ENCODE measurements at places on chromosomes 1 and 21.

DNA sequence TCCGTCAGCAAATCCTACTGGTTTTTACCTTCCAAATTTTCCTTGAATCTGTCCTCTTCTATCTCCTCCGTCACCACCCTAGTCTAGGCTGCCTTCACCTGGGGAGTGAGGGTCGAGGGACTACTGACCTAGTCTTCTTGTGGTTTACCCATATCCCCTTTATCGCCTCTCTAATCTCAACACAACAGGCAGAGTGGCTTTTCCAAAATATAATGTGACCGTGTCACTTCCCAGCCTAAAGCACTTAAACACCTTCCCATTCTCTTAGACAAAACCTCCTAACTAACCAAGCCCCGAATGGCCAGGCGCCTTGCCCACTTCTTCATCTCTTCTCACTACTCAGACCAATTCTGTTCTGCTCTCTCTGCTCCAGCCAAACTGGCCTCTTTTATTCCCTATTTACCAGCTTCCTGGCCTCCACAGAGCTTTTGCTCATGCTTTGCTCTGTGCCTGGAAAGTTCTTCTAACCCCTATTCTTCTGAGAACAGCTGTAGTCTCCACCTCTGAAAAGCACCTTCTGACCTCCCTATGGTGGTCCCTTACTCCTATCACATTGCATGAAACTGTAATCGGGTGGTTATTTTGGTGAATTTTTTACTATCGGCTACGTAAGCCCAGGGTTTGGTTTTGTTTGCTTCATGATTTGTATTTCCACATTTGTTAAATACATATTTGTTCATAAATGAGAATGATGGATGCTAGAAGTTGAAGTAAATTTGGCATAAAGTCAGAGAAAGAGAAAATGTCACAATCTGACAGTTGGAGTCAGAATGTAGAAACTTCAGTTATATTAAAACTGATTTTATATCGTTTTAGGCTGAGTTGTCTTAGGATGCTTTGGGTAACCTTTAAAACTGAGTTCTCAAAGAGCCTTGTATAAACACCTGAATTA, 1.2 kb upstream of the NBPF1 start:
- DNase-seq: no peak

- DNase-seq: peak; percentile 91
Observed at GRCh38 chr1:54850737-54851136, 36.3 kb downstream of the DHCR24 start.

DNA sequence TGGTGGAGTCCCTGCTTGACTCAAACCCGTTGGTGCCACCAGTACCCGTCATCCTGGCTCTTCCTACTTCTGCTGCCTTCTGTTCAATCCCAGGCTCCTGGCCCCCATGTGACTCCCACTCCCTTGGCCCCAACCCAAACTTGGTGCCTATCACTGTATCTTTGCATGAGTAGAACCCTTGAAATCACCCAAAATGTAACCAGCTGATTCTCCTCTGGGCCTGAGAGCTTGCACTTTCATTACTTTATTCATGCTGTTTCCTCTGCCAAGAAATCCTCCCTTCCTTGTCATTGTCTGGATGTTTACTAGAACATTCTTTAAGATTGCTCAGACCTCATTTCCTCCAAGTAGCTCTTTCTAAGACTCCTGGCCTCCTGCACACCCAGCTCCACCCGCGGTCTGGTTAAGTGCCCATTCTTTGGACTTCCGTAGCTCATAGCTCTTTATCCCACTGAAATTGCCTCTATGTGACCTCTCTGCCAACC, 15.7 kb downstream of the PTAFR start:
- DNase-seq: peak; percentile 55

DNA sequence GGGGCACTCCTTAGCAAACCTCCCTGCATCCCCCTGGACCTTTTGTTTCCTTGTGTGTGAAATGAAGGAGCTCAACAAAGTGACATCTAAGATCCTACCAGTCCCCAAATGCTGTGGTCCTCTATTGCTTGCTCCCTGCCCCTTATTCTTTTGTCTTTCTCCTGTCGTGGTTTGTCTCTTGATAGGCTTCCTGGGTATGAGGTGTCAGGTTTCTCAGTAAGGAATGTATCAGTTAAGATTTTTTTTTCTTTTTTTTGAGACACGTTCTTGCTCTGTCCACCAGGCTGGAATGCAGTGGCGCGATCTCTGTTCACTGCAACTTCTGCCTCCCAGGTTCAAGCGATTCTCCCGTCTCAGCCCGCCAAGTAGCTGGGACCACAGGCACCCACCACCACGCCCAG, 16.8 kb downstream of the CNIH3 start:
- DNase-seq: no peak

DNA sequence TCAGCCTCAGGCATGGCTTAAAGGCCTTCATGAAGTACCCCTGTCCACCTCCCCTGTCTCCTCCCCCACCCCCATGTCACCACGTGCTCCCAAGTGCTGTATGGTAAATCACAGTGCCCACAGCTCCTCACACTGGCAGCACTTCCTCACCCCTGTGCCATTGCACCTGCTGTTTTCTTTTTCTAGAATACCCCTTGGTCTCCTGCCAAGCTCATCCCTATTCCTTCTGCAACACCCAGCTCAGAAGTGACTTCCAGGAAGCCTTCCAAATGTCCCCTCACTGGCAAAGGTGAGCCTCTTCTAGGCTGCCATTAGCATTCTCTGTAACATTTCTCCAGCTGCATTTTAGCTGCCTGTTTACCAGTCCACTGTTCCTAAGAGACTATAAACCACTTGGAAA, 9.4 kb downstream of the AKNAD1 start:
- DNase-seq: no peak

DNA sequence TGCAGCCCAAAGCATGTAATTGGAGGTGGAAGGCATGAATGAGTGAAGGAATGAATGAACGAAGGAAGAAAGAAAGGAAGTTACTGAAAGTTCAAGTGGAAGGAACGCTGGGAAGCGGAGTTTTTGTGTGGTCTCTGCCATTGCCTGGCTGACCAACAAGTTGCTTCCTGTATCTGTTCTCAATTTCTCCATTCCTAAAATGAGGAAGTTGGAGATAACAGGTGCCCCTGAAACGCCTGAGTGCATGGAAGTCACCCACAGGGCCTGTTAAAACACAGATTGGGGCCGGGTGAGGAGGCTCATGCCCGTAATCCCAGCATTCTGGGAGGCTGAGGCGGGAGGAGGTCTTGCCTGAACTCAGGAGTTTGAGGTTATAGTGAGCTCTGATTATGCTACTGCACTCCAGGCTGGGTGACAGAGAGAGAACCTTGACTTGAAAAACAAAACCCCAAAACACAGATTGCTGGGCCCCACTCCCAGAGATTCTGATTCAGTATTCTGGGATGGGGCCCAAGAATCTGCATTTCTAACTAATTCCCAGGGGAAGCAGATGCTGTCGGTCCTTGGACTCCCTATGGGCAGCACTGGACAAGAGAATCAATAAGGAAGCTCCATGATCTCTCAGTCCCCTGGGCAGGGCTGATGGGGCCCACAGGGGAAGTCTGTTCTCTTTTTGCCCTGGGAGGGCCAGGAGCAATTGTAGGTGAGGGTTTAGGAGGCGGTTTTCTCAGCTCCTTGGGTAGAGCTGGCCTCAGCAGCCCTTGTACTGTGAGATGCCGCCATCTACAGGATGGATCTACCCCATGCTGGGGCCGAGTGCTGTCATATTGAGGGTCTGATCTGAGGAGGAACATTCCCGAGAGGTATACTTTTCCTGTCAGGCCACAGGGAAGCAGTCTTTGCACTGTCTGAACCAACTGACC, 3.3 kb upstream of the CNR2 start:
- DNase-seq: peak; percentile 85

GRCh38 chr21:21807598-21807903, 809.3 kb downstream of the NCAM2 start:
- no peak for DNase-seq

- no peak for DNase-seq
Observed at GRCh38 chr1:227257964-227258363, 60.3 kb downstream of the CDC42BPA start.

GRCh38 chr1:169594391-169594790, 8.1 kb upstream of the F5 start:
- DNase-seq: no peak

Data from suppressor macrophage treated with lipopolysaccharide for 1 hour (primary cell).